GM23338 (cell line): ENCODE measurements at places on chromosomes 7 and 10. TPM values are rescaled to one million over a fixed set of nuclear protein-coding genes. Genes with fewer than 3 reads are reported as not detected.

- no peak for DNase-seq
These were observed 2.8 kb downstream of the CALML3 start for GRCh38 chr10:5527332-5528200.

GRCh38 chr7:100793806-100794660 lies 33.3 kb downstream of the EPHB4 start:
- DNase-seq, result no peak

GRCh38 chr7:102173669-102174068 lies 113.0 kb upstream of the SH2B2 start:
- DNase-seq, result no peak

The SPDYE9 gene
- not detected in 2 replicates for total RNA-seq
